ENCODE measurements at places on chromosomes 7 and 10.

GRCh38 chr10:17128261-17128660 is 1.4 kb downstream of the CUBN start:
- H3K4me1 ChIP-seq, result no peaks in the 10 kb centered on the region
- H3K27me3 ChIP-seq, result no peaks in the 10 kb centered on the region
- H3K4me3 ChIP-seq, result no peak overlapping the region
- no peak overlapping the region for H3K27ac ChIP-seq

- no peaks in the 10 kb centered on the region for H3K36me3 ChIP-seq
- H3K27ac ChIP-seq, result no peak overlapping the region
- peaks cover 8% of the 10 kb centered on the region for H3K4me1 ChIP-seq
- no peak for DNase-seq
These were observed 582.4 kb downstream of the SUGCT start for GRCh38 chr7:40717242-40717641.

GRCh38 chr10:59687657-59688056 is 22.0 kb downstream of the SLC16A9 start:
- no peaks in the 10 kb centered on the region for H3K36me3 ChIP-seq
- H3K4me1 ChIP-seq, result peaks cover 23% of the 10 kb centered on the region

DNA sequence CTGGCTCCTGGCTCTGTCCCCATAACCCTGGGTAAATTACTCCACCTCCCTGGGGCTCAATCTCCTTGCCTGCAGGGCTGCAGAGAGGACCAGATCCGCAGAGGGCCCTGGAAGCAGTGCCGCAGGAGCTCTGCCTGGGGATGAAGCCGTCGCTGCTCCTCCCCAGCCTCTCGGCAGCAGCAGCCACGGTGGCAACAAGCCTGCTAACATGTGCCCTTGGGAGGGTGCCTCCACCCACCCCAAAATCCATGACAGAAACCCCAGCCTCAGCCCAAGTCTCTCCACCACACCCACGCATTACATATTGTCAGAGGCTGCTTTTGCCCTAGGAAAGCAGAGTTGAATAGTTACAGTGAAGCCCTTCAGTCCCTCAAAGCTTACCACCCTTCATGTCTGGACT is 486.4 kb upstream of the FOXK1 start:
- no peaks in the 10 kb centered on the region for H3K27me3 ChIP-seq
- no peak for DNase-seq
- H3K4me3 ChIP-seq, result no peak overlapping the region
- H3K27ac ChIP-seq, result peak overlapping the region; percentile 5
- H3K4me1 ChIP-seq, result peaks cover 21% of the 10 kb centered on the region

DNA sequence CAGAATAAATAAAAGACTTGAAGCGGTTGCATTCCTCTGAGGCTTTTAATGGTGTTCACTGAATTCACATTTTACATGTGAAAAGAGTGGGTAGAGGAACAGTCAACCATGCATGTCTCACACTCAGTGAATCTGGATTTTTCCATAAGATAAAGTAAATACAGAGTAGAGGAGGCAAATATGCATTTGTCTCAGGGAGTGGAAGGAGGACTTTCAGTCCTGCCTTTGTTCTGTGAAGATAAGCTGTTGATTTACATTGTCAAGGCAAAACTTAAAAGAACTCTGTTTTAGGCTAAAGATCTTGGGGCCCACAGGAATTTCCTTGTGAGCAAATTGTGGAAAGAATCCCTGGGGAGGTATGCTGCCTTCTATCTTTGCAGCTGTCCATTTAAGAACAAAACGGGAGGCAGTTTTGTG is 825.3 kb upstream of the MBL2 start:
- H3K4me1 ChIP-seq, result no peaks in the 10 kb centered on the region
- H3K27me3 ChIP-seq, result no peaks in the 10 kb centered on the region
- H3K4me3 ChIP-seq, result no peak overlapping the region
- no peak for DNase-seq
- H3K27ac ChIP-seq, result no peak overlapping the region

GRCh38 chr7:14850039-14850438 is 52.5 kb downstream of the DGKB start:
- no peaks in the 10 kb centered on the region for H3K4me1 ChIP-seq
- H3K27ac ChIP-seq, result no peak overlapping the region
- no peak overlapping the region for H3K4me3 ChIP-seq
- DNase-seq, result no peak
- H3K36me3 ChIP-seq, result no peaks in the 10 kb centered on the region

GRCh38 chr10:31959461-31960173 is 31.0 kb upstream of the ARHGAP12 start:
- no peak overlapping the region for H3K4me3 ChIP-seq
- H3K4me1 ChIP-seq, result no peaks in the 10 kb centered on the region
- H3K27me3 ChIP-seq, result no peaks in the 10 kb centered on the region
- H3K36me3 ChIP-seq, result no peaks in the 10 kb centered on the region

DNA sequence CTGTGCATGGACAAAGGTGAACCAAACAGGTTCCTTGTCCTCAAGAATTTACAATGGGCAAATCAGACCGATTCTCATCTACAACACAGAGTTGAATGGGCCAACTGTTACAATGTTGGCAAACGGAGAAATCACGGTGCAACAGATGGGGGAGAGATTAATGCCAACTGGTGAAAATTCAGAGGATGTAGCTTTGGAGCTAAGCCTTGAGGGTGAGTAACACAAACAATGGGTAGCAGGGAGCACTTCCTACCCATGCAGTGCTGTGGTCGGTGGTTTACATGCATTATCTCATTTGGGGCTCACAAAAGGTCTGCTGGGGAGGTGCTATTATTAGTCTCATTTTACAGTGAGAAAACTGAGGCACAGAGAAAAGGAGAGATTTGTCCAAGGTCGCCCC is 902 bp upstream of the NFE2L3 start:
- H3K27ac ChIP-seq, result peak overlapping the region; percentile 79
- peaks cover 6% of the 10 kb centered on the region for H3K4me1 ChIP-seq
- no peaks in the 10 kb centered on the region for H3K36me3 ChIP-seq
- no peaks in the 10 kb centered on the region for H3K27me3 ChIP-seq

GRCh38 chr7:85039196-85039923 is 147.5 kb downstream of the SEMA3D start:
- H3K4me1 ChIP-seq, result no peaks in the 10 kb centered on the region
- H3K36me3 ChIP-seq, result no peaks in the 10 kb centered on the region

DNA sequence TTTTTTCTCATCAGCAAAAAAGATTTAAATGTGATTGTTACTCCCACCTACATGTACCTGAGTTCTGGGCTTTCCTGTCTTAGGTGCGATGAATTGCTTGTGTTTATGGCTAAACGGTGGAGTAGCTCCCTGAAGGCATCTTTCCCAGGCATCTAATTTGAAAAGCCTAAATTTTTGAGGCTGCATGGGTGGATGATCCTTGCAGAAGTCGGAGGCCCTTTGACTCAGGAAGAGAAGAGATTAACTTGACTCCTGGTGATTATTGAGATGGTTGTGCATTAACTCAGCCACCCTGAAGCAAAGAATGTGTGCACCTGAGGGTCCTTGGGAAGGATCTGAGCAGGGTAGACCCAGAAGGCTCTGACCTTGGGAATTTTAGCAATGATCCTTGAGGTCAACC is 155.6 kb upstream of the SEMA3C start:
- peaks cover 11% of the 10 kb centered on the region for H3K4me1 ChIP-seq
- H3K27me3 ChIP-seq, result no peaks in the 10 kb centered on the region
- no peak overlapping the region for H3K4me3 ChIP-seq
- no peak for DNase-seq

DNA sequence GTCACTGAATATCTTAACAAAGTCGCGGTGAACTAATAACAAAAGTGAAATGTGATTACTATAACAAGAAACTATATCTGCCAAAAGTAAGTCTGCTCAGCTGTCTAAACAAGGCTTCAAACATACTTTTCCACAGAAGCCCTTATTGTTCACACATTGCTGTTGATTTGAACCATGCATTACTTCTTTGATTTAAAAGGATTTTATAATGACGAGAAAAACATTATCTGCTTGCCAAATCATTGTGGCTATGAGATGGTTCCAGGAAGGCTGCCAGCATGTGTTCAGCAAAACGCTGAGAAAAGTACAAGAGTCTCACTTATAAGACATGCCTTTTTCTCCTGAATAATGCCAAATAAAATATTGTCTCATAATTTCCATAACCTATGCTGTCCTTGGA is 24.4 kb downstream of the RNF133 start:
- no peak overlapping the region for H3K27ac ChIP-seq
- no peaks in the 10 kb centered on the region for H3K36me3 ChIP-seq
- H3K4me1 ChIP-seq, result peaks cover 4% of the 10 kb centered on the region
- no peaks in the 10 kb centered on the region for H3K27me3 ChIP-seq
- no peak overlapping the region for H3K4me3 ChIP-seq

- H3K4me1 ChIP-seq, result no peaks in the 10 kb centered on the region
- H3K27ac ChIP-seq, result no peak overlapping the region
- H3K36me3 ChIP-seq, result no peaks in the 10 kb centered on the region
- DNase-seq, result no peak
- no peaks in the 10 kb centered on the region for H3K27me3 ChIP-seq
These were observed 160.6 kb downstream of the LCOR start for GRCh38 chr10:96992721-96993120.

- H3K27ac ChIP-seq, result no peak overlapping the region
- H3K4me3 ChIP-seq, result no peak overlapping the region
- DNase-seq, result no peak
- H3K36me3 ChIP-seq, result no peaks in the 10 kb centered on the region
- no peaks in the 10 kb centered on the region for H3K27me3 ChIP-seq
- H3K4me1 ChIP-seq, result no peaks in the 10 kb centered on the region
These were observed 83.3 kb upstream of the FAM20C start for GRCh38 chr7:109094-109493.

DNA sequence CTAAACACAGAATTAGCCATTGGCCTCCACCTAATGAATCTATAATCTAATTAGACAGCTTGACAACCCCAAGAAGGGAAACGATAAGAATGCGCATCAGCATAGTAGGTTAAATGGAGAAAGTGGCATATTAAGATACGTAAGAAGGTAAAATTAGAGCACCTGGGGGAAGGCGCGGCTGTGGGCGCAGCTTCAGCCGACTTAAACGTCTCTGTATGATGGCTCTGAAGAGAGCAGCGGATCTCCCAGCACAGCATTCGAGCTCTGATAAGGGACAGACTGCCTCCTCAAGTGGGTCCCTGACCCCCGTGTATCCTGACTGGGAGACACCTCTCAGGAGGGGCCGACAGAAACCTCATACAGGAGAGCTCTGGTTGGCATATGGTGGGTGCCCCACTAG is 518.8 kb downstream of the PHTF2 start:
- H3K4me1 ChIP-seq, result no peaks in the 10 kb centered on the region
- H3K27ac ChIP-seq, result no peak overlapping the region
- H3K4me3 ChIP-seq, result no peak overlapping the region

- H3K27ac ChIP-seq, result no peak overlapping the region
- no peaks in the 10 kb centered on the region for H3K36me3 ChIP-seq
- no peaks in the 10 kb centered on the region for H3K27me3 ChIP-seq
- no peak for DNase-seq
These were observed 87.7 kb downstream of the ST7 start for GRCh38 chr7:117041007-117041406.

GRCh38 chr7:12833829-12834228 is 146.4 kb downstream of the ARL4A start:
- H3K4me1 ChIP-seq, result no peaks in the 10 kb centered on the region
- H3K27ac ChIP-seq, result no peak overlapping the region
- DNase-seq, result no peak
- no peaks in the 10 kb centered on the region for H3K27me3 ChIP-seq
- no peaks in the 10 kb centered on the region for H3K36me3 ChIP-seq

- H3K36me3 ChIP-seq, result no peaks in the 10 kb centered on the region
- no peak for DNase-seq
- no peaks in the 10 kb centered on the region for H3K4me1 ChIP-seq
- H3K27ac ChIP-seq, result no peak overlapping the region
- H3K4me3 ChIP-seq, result no peak overlapping the region
These were observed 747.3 kb upstream of the CELF2 start for GRCh38 chr10:10270126-10271050.

DNA sequence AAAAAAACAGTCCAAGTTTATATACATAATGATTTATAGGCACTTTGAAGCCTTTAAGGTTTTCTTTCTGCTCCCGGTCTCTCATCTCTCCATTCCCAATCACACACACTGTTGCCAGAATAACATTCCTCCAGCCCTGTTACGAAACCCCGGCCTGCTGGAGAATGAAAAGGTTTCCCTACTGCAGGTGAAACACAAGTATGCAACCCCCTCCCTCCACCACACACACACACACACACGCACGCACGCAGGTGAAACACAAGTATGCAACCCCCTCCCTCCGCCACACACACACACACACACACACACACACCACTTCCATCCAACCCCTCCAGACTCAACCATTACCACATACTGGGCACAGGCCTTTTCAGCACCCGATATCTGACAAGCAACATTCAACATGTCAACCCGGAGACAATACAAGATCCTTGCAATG is 87.5 kb downstream of the PARD3 start:
- peaks cover 25% of the 10 kb centered on the region for H3K4me1 ChIP-seq
- no peak overlapping the region for H3K4me3 ChIP-seq
- no peak for DNase-seq
- peak overlapping the region; percentile 29 for H3K27ac ChIP-seq

DNA sequence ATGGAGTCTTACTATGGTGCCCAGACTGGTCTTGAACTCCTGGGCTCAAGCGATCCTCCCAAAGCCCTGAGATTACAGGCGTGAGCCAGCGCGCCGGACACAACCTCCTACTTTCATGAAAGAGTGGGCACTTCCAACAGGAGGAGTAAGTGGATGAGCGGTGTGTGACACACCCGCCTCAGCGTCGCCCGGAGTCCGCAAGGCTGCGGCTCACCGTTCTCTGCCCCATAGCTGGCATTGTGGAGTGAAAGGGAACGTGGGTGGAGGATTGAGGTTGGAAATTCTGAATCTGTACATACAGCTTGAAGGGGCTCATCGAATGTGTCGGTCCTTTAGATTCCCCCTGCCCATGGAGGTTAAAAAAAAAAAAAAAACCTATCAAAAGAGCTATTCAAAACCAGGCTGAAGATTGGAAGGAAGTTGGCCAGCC is 524 bp upstream of the PRXL2A start:
- H3K4me3 ChIP-seq, result peak overlapping the region; percentile 75
- no peaks in the 10 kb centered on the region for H3K27me3 ChIP-seq
- no peaks in the 10 kb centered on the region for H3K36me3 ChIP-seq
- no peak for DNase-seq
- peak overlapping the region; percentile 89 for H3K27ac ChIP-seq
- peaks cover 69% of the 10 kb centered on the region for H3K4me1 ChIP-seq

DNA sequence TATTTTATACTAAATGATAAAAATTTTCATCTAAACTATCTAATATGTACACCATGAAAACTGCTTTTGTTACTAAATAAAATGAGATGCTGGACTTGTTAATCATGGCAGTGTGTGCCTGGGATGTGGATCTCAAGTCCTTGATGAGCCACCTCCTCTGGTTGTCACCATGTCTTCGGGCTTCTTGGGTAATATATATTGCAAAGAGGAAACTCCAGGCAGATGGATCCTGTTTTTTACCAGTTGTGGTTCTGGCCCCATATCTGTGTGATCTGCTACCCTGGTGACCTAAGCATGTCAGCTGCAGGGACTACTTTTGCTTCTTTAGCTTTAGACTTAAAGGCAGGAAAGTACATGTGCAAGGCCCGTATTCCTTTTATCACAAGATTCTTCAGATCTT is 46.2 kb downstream of the TMEM60 start:
- no peaks in the 10 kb centered on the region for H3K27me3 ChIP-seq
- H3K36me3 ChIP-seq, result peaks cover 46% of the 10 kb centered on the region
- peaks cover 22% of the 10 kb centered on the region for H3K4me1 ChIP-seq
- H3K27ac ChIP-seq, result no peak overlapping the region
- H3K4me3 ChIP-seq, result no peak overlapping the region
